ENCODE measurements at places on chromosomes 16 and 17.

DNA sequence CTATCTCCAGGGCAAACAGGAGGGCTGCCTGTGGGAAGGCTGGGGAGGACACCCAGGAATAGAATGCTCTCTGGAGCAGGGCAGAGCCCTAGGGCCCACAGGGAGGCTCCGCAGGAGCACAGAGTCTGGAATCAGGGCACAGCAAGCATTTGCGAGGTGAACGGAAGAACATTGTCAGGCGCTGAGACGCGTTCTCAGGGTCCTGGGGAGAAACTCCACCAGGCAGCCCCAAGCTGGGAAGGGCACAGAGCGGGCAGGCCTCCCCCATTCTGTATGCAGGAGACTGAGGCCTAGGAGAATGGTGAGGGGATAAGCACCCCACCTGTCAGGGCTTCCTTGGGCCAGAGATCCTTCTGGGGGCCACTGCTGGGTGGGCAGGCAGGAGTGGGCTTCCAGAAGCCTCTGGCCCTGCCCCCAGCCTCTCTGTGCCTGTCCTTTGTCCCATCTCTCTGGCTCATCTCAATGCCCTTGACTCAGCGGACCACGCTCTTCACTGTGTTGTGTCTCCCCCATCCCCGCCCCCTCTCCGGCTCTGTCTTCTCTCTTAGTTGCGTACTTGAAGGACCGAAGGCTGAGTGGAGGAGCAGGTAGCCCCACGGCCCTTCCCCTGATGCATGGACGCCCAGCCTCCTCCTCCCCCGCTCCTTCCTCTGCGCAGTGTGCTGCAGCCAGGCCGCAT, 5.1 kb upstream of the SETD6 start:
- DNase-seq: no peak

DNA sequence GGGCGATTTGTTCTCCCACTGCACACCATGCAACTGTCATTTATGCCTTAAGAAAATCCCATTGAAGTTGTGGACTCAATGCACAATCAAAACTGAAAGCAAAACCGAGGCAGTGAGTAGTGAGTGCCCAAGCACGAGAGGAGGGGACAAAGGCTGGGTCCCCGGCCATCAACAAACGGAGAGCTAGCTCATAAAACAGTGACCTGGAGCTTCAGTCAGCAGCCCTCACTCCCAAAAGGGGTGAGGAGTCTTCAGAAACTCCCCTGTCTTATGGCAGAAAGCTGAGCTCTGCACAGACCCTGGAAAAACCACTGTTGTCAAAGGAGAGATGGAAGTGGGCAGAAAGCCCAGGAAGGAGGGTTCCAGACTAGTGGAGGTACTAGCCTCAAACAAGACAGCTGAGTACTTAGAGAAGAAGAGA, 96.9 kb downstream of the ADCY9 start:
- no peak for DNase-seq

GRCh38 chr16:84412262-84412661, 43.9 kb downstream of the ATP2C2 start:
- DNase-seq: no peak

DNA sequence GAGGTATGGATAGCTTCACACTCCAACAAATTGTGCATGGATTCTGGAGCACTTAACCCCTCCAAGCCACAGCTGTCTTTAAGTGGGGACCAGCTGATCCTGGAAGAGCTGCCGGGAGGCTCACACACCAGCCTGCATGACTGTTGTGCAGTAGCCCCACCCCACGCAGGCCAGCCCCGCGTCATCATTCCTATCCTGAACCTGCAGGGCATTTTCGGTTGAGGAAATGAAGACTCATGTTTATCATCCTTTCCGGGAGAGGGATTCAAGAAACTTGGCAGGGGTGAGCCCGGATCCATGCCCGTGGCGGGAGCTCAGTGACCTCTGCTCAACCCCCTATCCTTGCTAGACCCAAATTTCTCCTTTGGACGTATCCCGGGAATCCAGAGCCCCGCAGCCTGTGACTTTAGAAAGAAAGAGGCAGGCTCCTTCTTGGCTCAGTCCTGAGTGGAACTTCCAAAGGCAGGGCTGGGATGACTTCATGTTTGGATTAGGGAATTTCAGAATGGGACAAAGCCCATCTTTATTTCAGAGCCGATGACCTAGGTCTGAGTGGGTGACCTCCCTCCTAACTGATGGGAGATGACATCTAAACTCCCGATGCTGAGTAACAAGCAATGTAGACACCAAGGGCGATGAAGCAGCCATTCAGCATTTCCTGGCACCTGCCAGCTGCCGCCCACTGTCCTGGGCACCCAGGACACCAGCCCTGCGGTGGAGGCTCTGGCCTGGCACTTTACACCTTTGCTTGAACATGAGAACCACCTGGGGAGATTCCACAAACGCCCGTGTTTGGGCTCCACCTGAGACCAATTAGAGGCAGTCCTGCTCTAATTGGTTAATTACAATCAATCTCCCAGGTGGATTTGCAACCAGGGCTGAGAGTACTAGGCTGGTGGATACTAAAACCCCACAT, 43.3 kb upstream of the CMIP start:
- no peak for DNase-seq

DNA sequence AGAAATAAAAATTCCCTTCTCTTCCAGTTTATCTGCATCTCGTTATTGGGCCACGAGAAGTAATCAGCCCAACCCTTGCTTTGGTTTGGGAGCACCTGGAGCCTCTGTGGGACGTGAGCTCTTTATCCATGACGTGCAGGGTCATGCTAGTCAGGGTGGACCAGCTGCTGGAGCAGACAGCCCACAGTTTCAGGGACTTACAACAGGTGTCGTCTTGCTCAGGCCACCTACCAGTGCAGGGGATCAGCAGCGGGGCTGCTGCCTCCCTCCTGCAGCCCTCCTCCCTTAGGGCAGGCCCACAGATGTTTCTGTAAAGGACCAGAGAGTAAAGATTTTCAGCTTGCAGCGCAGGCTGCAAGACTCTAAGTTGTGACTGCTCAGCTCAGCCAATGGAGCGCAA, 16.9 kb downstream of the ADAD2 start:
- DNase-seq: no peak

GRCh38 chr17:61302953-61303816, 96.5 kb upstream of the TBX2 start:
- no peak for DNase-seq

GRCh38 chr17:76481071-76481655, 13.8 kb downstream of the AANAT start:
- no peak for DNase-seq

DNA sequence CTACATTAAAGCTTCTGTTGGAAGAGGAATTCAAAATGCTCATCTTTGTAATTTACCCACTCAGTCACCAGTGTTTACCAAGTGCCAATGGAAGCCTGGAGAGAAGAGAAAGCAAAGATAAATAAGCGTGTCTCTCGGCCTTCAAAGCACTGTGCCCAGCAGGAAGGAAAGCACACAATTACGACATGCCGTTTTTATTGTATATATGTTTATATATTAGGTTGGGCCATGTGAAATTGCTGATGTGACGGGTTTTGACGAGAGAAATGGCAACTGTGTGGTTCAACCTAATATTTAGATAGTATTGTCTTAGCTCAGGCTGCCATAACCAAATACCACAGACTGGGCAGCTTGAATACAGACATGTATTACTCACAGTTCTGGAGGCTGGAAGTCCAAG, 79.3 kb upstream of the HSBP1 start:
- DNase-seq: no peak

Data from activated naive CD4-positive, alpha-beta T cell treated with Interleukin-2 at 50 U/mL for 16 hours (primary cell).